ELR (cell line): ENCODE measurements at places on chromosomes 7 and 10.

DNA sequence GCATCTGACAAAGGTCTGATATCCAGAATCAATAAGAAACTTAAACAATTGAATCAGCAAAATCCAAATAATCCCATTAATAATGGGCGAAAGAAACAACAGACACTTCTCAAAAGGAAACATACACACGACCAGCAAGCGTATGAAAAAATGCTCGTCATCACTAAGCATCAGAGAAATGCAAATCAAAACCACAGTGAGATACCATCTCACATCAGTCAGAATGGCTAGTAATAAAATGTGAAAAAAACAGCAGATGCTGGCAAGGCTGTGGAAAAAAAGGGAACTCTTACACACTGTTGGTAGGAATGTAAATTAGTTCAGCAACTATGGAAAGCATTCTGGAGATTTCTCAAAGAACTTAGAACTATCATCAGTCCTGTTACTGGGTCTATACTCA lies 496.7 kb downstream of the SH2D4B start:
- DNase-seq: no peak

DNA sequence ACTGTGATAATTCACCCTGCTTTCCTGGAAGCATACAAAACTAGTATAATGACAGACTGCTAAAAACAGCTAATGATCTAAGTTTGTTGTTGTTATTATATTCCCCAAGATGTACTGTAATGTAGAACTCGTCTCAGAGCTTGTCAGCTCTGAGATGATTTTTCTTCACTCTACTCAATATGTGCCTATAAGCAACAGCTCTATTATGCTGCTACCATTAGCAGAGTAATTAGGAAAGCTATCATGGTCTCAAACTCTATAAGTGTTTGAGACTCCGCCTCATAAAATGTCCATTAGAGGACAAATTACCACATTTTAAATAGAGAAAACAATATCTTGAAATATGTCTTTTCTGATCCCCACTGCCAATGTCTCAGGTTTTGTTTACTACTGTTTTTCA lies 476.5 kb upstream of the PCDH15 start:
- no peak for DNase-seq

GRCh38 chr7:47449810-47450590 lies 131.9 kb downstream of the TNS3 start:
- DNase-seq: peak; percentile 68

DNA sequence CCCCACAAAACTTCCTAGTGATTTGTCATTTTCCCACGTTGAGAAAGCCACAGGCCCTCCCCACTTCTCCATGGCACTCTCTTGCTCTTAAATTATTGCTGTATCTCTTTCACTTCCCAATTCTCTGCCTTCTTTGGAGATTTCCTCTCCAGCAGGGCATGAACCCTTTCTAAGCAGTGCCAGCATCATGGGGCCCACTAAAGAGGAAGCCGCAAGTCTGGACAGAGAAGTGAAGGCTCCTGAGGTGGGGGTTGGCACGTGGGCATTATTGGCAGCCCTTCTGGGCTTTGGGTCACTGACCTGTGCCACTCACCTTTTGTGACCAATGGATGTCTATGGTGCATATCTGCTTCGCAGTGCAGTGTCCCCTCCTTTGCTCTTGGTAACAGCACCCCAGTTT lies 97.7 kb upstream of the TCF7L2 start:
- DNase-seq: no peak

DNA sequence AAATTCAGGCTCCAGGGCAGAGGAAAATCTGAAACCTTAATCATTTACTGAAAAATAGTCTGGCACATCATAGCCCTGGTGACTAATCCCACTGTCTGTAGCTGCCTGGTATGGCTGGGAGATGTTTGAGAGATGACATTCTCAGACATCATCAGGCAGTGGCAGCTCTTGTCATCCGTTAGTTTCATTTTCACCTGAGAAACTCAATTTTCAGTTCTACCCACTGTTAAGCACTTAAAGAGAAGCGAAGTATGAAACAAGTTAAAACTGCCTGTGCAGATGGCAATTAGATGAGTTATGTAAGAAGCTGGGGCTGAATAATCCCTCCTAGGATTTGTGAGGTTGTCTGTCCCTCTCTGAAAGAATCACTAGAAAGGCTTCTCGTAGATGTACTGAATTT lies 150.2 kb downstream of the NSUN6 start:
- peak; percentile 51 for DNase-seq
